Activated naive CD4-positive, alpha-beta T cell treated with anti-CD3 and anti-CD28 coated beads, Interleukin-2, amount 10 ng/mL, durations not matched to agents 7 days and 5 days (primary cell): ENCODE measurements at places on chromosomes 3 and 15.
A peak's percentile ranks its signal among the peaks of the same experiment; 100 is the strongest.

DNA sequence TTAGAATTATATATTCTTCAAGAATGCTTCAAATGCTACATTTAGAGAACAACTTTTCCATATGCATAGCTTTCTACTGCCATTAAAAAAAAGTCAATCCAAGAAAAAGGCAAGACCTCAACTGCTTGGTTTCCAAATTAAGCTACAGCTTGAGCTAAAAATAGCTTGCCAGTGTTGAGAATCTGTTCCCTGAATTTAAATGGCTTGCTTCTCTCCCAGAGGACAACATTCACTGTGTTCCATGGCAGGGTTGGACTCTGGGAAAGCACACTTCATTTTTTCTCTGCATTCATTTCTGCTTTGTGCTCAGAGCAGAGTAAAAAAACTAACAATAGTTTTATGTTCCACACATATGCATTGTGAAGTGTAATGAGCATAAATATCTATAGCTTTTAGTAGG lies 50.3 kb upstream of the ACTL6A start:
- no peak for DNase-seq

GRCh38 chr3:80086426-80086825 lies 318.6 kb upstream of the ROBO1 start:
- no peak for DNase-seq

DNA sequence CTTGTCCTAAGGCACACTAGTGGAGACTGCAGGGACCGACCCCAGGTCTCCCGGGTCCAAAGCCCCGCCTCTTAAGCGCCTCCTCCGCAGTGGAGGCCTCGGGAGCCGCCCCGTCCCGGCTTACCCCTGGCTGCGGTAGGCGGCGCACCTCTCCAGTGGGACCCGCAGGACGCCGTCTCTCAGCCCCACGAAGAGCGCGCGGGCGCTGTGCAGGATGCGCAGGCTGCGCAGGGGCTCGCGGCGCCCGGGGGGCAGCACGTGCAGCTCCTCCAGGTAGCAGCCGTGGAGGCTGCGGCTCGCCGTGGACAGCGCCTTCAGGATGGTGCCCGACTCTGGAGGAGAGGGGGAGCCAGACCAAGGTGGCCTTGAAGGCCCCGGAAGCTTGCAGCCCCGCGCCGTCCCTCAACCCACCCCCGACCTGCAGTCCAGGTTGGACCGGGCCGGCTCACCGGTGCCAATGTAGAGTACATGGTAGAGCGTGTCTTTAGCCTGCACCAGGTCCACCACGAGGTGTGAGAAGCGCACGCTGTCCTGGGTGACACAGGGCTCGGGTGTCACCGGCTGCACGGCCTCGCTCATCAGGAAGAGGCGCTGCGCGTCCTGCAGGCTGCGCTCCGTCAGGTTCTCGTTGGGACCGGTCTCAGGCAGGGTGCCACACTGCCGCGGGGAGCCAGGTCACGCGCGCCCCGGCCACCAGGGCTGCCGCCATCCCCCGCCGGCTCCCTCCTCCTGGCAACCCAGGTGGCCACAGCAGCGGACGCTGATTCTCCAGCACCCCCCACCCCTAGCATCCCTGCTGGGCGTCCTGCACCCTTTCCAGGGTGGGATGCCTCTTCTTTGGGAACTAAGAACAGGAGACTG lies 105.5 kb downstream of the SEMA5B start:
- peak; percentile 64 for DNase-seq

DNA sequence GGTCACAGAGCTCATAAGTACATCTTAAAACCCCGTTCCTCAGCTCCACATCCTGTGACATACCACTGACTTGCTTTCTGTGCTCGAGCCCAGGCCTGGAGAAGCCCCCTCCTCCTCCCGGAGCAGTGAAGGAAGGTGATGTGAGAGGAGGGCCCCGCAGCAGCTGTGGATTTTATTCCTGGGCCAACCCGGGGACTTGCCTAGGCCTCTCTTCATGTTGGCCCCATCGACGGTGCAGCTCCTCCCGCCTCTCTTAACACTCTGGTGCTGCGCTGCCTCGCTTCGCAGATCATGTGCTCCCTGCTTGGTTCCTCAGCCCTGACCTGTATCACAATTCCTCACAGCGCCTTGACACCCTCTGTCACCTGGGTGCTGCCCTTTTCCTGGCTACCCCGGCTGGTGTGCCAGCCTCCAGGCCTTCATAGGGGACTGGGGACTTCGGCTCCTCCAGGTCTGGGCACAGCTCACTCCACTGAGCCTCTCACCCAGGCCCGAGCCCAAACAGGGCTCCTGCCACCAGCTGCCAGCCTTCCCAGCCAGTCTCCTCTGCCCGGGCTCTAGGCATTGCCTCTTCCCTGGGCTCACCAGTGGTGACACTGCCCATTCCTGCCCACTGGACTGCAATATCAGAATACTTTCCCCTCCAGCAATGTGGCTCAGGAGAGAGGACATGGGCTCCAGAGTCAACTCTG lies 21.5 kb downstream of the MAGEF1 start:
- no peak for DNase-seq

GRCh38 chr3:150169330-150169940 lies 198.7 kb upstream of the PFN2 start:
- no peak for DNase-seq

GRCh38 chr3:141738891-141739363 lies 829 bp downstream of the RNF7 start:
- DNase-seq: peak; percentile 35

GRCh38 chr3:9403463-9403862 lies 6.0 kb downstream of the SETD5 start:
- no peak for DNase-seq

DNA sequence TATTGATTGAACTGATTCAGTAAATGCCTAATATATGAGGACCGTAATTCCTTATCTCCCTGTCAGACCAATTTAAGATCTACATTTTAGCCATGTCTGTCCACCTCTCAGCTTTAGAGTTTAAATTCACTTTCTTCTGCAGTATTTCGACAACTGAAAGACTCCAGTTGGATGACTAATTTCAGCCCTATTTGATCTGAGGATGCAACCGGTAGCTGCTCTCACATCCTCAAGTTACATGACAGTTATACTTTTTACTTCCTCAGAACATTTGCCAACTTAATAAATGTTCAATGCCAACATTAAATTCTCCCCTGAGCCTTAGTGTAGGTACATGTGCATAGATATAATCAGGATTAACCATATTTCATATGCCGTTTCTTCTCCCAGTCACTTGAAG lies 2.5 kb upstream of the HHLA2 start:
- DNase-seq: no peak

DNA sequence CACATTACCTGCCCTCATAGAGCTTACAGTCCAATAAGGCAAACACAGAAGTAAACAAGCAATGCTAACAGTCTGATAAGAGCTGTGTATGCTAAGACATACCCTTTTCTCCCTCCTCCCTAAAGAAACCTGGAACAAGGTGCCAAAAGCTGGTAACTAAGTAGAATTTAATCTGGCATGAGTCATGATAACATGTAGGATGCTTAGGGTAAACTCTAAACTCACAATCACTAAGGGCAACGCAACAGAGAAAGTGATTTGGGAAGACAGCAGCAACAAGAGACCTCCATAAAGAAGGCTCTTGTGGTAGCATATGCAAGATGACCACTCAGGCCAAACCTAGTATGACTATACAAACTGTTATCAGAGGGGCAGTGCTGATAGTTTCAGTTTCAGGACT lies 55.5 kb downstream of the MYO1E start:
- no peak for DNase-seq

GRCh38 chr3:111861391-111861790 lies 2.3 kb downstream of the PHLDB2 start:
- no peak for DNase-seq

DNA sequence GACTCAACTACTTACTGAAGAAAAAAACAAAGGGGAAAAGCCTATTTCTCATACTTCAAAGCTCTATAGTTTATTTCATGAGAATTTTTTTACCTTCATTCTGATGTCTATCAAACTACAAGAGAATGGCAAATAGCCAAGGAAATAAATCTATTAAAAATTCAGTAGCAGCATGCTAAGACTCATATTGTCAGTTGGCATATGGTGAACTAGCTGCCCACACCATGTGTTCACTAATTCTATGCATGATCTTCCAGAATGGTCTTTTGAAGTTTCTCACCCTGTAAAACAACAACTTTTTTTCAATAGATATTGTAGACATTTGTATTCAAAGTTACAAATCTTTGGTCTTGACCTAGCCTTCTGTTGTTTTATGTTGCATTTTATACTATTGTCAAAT lies 386.2 kb downstream of the RSL24D1 start:
- no peak for DNase-seq

DNA sequence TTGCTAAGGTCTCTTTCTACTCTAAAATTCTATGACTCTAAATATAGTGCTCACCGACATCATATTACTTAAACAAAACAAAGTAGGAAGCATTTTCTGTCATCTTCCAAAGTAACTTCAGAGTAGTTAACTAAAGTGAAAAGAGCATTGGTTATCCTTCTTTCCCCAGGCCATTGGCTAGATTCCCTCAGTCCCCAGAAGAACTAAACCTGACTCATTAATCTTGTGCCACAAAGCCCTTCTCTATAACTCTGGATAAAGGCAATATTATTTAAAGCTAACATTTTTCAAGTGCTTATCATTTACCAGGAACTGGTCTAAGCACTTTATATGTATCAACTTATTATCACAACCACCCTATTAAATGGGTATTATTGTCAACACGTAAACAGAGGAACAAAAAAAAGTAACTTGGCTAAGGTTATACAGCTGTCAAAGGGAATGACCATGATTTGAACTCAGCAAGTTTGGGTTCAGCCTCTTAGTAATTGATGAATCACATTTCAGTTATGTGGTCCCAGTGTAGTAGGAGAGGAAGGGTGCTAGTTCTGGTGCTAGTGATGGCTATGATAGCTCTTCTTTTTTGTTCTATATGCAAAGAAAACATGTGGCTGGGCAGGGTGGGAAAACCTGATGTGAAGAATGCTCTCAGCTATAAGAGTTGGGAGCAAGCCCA lies 304.9 kb downstream of the FGF12 start:
- no peak for DNase-seq

- DNase-seq: peak; percentile 85
Observed at GRCh38 chr3:46693038-46693891, at the start of gene ALS2CL. ALS2CL (minus strand) TSS chr3:46693679; CDS start chr3:46689440, 4,239 bp downstream.

- DNase-seq: no peak
Observed at GRCh38 chr3:32082721-32083120, 23.7 kb upstream of the GPD1L start.

DNA sequence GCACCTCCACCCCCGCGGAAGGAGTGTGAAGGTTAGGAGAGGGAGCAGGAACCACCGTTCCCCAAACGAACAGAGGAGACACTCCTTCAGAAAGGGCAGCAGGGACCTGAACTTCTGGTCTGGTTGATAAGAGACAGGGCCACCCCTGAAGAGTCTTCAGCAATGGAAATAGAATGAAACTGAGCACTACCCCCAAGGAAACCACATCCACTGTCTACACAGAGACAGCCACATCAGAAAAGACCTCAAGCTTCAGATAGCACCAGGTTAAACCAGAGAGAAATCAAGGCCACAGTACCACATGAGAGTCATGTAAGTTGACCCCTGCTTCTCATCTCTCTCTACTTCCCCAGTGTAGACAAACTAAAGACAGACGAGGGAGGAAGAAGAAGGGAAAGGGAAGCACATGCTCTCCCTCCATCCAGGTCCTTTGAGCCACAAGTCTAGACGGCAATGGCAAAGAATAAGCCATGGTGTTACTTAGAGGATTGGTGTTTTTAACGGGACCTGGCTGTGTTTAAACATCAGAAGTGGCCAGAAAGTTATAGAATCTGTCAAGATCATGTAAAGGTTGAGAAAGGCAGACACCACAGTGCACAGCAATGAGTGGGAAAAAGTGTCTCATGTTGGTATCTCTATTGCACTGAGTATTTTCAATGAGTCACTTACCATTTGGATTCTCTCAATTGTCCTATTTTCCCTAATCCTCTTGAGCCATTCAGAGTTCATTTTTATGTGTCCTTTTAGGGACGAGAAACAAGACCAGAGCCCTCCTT lies 31.4 kb upstream of the CTNNB1 start:
- DNase-seq: no peak

- no peak for DNase-seq
Observed at GRCh38 chr3:129050556-129051295, 9.9 kb upstream of the GP9 start.

DNA sequence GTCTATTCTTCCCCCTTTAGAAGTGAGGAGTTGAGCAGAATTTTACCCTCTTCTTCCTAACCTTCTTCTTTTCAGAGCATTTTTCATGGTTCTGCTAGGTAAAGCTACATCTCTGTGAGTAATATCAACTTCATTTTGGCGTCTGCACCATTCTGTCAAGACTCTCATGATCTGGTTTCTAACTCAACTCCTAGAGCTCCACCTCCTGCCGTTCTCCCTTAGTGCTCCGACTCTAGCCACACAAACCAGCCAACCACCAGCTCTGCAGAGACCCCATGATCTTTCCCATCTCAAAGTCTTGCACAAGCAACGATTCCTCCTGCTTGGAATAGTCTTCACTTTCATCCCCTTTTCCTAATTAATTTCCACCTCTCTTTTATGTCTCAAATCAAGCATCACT lies 193.9 kb upstream of the TMC3 start:
- no peak for DNase-seq

DNA sequence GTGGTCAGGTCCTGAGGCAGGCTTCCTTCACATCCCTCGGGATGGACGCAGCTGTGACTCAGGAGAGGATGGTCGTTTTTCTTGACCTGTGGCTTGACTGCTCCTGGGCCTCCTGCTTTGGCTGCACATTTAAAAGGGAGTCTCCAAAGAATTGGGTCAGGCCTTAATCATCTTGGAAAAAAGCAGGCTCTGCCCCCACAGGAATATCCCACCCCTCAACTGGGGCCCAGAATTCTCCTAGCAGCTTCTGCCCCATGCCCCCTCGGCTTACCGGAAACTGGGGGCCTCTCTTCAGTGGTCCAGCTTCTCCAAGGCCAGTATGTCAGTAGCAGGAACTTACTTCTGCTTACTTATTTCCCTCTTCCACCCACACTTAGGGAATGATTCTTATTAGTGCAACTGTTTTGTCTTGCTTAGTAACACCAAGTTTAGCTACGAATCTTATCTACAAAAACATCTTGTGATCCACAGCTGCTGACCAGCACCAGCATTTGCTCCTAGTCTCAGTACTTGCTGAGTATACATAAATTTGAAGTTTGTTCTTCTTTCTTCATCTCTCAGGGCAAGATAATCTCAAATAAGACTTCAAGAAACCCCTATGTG lies 35.7 kb downstream of the ATG7 start:
- no peak for DNase-seq

GRCh38 chr15:101138913-101139880 lies 112.7 kb downstream of the CHSY1 start:
- DNase-seq: no peak

- no peak for DNase-seq
Observed at GRCh38 chr3:36964817-36965216, 20.0 kb upstream of the TRANK1 start.

GRCh38 chr3:125069452-125069851 lies 13.7 kb upstream of the HEG1 start:
- DNase-seq: no peak

GRCh38 chr15:51375966-51376640 lies 34.6 kb downstream of the GLDN start:
- DNase-seq: no peak

GRCh38 chr15:29113336-29114220 lies 156.0 kb downstream of the NSMCE3 start:
- no peak for DNase-seq

GRCh38 chr3:128280481-128281052 lies 127.3 kb downstream of the EEFSEC start:
- DNase-seq: no peak

GRCh38 chr15:38743147-38743546 lies 178.5 kb upstream of the RASGRP1 start:
- no peak for DNase-seq

GRCh38 chr3:69126999-69127398 lies 4.6 kb upstream of the LMOD3 start:
- DNase-seq: no peak

- no peak for DNase-seq
Observed at GRCh38 chr3:62601238-62602070, 228.1 kb upstream of the FEZF2 start.
